ENCODE measurements at places on chromosomes 6 and 20.
A peak's percentile ranks its signal among the peaks of the same experiment; 100 is the strongest.

DNA sequence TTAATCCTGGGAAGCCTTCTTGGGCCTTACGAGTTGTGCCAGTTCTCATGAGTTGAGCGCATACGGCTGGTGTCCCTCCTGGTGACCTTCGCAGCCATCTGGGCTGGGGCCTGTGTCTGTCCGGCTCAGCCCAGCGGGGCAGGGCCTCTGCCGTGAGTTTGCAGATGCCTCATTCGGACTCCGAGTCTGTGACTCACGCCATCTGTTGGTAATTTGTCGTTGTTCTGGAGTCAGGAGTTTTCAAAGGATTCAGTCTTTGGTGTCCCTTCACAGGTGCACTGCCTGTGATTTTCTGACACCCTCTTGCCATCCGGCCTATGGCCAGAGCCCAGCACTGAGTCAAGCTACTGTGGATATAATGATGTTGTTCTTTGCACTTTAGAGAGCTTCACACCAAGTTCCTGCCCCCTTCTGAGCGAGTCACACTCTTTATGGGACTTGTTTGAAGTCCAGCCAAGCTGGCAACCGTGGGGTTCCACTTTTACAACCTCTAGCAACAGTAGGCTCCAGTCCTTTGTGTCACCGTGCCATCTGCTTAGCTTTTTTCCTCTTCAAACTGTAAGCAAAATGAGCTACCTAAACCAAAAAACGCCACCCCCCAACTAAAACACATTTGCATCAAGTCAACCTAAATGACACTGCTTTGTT lies 175.6 kb downstream of the AIG1 start:
- H3K27me3 ChIP-seq: no peaks in the 10 kb centered on the region
- no peak overlapping the region for H3K27ac ChIP-seq
- no peak overlapping the region for H3K4me3 ChIP-seq
- H3K4me1 ChIP-seq: no peaks in the 10 kb centered on the region

- no peak overlapping the region for H3K27ac ChIP-seq
- no peaks in the 10 kb centered on the region for H3K27me3 ChIP-seq
Measured at GRCh38 chr6:113185299-113185698, 671.8 kb upstream of the MARCKS start.

GRCh38 chr6:38867726-38868125 lies 152.6 kb downstream of the DNAH8 start:
- no peak overlapping the region for H3K27ac ChIP-seq
- no peak overlapping the region for H3K4me3 ChIP-seq
- DNase-seq: no peak
- H3K36me3 ChIP-seq: no peaks in the 10 kb centered on the region
- no peaks in the 10 kb centered on the region for H3K4me1 ChIP-seq
- H3K27me3 ChIP-seq: no peaks in the 10 kb centered on the region

DNA sequence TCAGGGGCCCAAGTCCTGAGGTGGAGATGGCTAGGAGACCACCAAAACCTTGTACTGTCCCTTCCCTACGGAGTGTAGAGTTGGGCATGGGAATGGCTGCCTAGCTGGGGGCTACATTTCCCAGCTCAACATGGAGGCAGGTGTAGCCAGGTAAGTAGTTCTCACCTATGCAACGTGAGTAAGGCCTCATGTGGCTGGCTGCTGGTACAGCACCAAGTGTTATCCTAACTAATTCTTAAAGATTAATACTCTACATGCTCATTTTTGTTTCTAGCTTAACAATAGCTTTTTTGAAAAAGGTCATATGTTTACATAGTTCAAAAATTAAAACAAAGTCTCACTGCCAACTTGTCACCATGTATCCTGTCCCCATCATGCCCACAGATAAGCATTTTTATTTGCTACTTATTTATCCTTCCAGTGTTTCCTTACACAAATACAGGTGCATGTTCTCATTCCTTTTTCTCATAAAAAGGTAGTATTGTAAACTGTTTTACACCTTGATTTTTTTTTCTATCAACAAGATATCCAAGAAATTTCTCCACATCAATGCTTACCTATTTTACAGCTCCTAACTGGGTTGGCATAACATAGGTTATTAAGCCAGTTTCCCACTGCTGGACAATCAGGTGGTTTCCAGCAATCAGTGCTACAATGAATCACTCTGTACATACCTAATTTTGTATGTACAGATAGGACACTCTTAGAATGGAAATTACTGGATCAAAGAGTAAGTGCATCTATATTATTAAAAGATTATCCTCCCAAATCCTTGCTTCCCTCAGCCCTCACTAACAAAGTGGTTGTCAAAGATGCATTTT lies 25.5 kb downstream of the ABHD12 start:
- no peaks in the 10 kb centered on the region for H3K36me3 ChIP-seq
- H3K27me3 ChIP-seq: no peaks in the 10 kb centered on the region
- H3K4me1 ChIP-seq: peaks cover 18% of the 10 kb centered on the region
- no peak for DNase-seq
- H3K4me3 ChIP-seq: no peak overlapping the region

- no peak overlapping the region for H3K4me3 ChIP-seq
- no peaks in the 10 kb centered on the region for H3K36me3 ChIP-seq
- DNase-seq: no peak
- peaks cover 24% of the 10 kb centered on the region for H3K27me3 ChIP-seq
- peaks cover 3% of the 10 kb centered on the region for H3K4me1 ChIP-seq
- no peak overlapping the region for H3K27ac ChIP-seq
Measured at GRCh38 chr6:286681-287488, 5.4 kb upstream of the DUSP22 start.

DNA sequence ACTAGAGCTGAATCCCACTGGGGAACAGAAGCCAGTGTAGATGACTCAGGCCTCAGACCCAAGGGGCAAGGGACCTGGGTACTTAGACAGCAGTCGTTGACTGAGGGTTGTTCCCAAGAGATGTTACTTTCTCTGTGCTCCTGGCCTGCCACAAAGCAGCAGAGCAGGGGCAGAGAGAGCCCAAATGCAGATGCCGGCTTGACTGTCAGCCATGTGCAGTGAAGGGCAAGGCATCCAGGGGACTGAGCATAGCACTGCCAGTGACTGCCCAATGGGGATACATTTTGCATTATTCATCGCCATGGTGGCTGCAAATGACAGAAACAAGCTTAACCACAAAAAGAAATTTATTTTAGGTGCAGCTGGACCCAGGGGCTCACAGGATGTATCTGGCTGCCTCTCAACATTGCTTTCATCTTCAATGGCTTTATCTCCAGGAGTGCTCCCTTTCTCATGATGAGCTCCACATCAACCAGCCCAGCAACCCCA lies 7.6 kb upstream of the TP53RK start:
- H3K27me3 ChIP-seq: no peaks in the 10 kb centered on the region
- no peak overlapping the region for H3K4me3 ChIP-seq
- H3K27ac ChIP-seq: no peak overlapping the region
- DNase-seq: no peak
- peaks cover 11% of the 10 kb centered on the region for H3K4me1 ChIP-seq

- H3K36me3 ChIP-seq: no peaks in the 10 kb centered on the region
- DNase-seq: no peak
- no peaks in the 10 kb centered on the region for H3K4me1 ChIP-seq
- H3K27me3 ChIP-seq: no peaks in the 10 kb centered on the region
Measured at GRCh38 chr6:137282254-137282653, 63.1 kb upstream of the IFNGR1 start.

GRCh38 chr20:62315773-62316172 lies 13.0 kb downstream of the ADRM1 start:
- peaks cover 41% of the 10 kb centered on the region for H3K36me3 ChIP-seq
- H3K27ac ChIP-seq: no peak overlapping the region
- no peaks in the 10 kb centered on the region for H3K4me1 ChIP-seq
- no peaks in the 10 kb centered on the region for H3K27me3 ChIP-seq
- no peak overlapping the region for H3K4me3 ChIP-seq

GRCh38 chr6:111358454-111358853 lies 124.6 kb downstream of the REV3L start:
- H3K27ac ChIP-seq: no peak overlapping the region
- peaks cover 23% of the 10 kb centered on the region for H3K36me3 ChIP-seq
- peak; percentile 59 for DNase-seq

DNA sequence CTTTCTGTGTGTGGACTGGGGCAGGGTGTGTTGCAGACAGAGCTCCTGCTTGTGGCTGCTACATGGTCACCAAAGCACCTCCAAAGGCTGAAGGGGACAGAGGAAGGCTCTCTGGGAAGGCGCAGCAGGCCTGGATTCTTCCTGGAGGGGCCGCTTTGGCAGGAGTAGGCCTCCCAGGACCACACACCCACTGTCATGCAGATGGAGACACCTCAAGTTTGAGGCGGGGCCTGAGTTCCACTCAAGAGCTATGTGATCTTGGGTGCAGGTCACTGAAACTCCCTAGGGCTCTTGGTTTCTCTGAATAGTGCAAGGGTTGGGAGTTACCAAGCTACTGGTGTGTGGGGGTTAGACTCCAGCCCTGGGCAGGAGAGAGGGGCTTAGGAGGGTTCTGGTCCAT lies 27.9 kb downstream of the EFCAB8 start:
- peaks cover 2% of the 10 kb centered on the region for H3K27me3 ChIP-seq
- H3K4me3 ChIP-seq: no peak overlapping the region
- no peak for DNase-seq
- H3K27ac ChIP-seq: no peak overlapping the region

DNA sequence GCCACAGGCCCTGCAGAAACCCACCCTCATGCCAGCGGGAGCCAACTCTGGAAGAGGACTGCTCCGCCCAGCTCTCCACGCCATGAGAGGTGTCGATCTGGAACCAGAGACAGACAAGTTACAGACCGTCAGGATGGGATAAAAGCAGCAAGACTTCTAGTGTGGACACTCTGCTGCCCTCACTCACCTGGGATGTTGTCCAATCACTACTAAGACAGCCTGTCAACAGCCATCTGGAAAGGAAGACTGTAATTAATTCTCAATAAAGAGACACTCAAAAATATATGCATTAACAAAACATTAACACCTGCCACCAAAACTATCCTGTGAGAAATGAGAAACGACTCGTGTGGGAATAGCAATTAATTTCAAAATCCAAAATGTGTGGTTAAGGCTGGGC lies 28.3 kb downstream of the SLC2A4RG start:
- no peak overlapping the region for H3K27ac ChIP-seq
- no peak for DNase-seq
- no peaks in the 10 kb centered on the region for H3K27me3 ChIP-seq
- H3K4me3 ChIP-seq: no peak overlapping the region
- H3K36me3 ChIP-seq: peaks cover 30% of the 10 kb centered on the region

DNA sequence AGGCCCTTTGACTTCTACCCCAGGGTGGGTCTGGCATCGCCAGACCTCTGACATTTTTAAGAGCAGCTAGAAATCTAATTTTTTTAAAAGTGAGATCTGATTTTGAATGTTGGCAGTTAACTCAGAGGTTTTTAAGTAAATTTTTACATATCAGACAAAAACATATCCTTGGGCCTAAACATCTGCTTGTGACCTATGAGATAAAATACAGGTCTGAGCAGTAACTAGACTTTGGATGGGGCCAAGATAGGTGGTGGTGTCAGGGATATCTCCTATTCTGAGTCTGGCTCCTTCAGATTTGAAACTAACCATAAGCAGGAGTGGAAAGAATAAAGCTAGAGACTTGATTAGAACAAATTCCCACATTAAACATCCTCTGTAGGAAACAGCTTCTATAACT lies 17.6 kb downstream of the RALY start:
- no peaks in the 10 kb centered on the region for H3K36me3 ChIP-seq
- H3K27ac ChIP-seq: no peak overlapping the region
- no peaks in the 10 kb centered on the region for H3K27me3 ChIP-seq
- H3K4me1 ChIP-seq: peaks cover 4% of the 10 kb centered on the region

Measured in IMR-90 (cell line).